DMS 273 treated with DMSO at 0.1 percent for 48 hours (cell line): ENCODE measurements at places on chromosomes 12 and 14.

DNA sequence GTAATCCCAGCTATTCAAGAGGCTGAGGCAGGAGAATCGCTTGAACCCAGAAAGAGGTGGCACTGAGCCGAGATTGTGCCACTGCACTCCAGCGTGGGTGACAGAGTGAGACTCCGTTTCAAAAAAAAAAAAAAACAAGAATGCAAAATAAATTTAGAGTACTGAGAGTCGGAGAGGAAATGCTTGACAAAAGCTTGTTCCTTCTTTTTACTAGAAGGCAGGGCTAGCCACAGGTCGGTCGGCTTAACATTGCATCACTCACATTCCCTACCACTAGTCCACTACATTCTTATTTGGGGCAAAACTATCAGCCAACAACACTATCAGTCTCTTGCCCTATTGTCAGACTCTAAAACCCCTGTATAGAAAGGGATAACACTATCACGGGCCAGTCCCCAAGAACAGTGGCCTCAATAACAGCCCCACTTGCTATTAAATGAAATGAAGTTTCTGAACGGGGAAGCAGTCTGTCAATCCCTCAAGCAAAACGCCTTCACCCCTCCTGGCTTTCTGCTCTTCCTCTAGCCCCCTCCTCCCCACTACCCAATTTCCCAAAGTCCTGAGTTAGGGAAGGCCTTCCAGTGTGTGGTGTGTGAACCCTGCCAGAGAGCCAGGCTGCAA, 1.0 kb downstream of the RNF41 start:
- no peak for DNase-seq

DNA sequence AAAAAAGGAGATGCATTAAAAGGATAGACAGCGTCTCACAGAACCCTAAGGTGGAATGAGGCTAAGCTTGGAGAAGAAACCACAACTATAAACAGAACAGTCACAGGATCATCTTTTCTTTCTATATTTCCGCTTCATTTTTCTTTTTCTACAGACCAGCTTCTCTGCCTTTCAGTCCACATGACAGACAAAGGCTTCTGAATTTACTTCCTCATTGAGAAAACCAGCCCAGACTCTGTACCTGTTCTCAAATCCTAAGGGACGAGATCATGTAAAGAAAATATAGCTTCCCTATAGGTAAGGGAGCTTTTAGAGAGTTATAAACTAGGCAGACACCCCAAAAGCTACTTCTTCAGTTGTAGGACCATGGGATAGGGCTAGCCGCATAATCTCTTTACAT, 17.4 kb downstream of the SGPP1 start:
- no peak for DNase-seq

DNA sequence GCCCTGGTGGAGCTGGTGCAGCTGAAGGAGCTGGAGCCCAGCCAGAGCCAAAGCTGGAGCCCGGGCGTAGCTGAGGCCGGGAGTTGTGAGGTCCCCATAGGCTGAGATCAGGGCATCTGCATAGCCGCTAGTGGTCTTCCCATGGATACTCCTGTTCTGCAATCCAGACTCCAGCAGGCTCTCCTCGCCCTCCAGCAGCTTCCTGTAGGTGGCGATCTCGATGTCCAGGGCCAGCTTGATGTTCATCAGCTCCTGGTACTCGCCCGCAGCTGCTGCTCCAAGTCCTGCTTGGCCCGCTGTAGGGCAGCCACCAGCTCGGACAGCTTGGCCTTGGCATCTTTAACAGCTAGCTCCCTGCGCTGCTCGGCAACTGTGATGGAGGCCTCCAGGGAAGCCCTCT, 966.1 kb downstream of the FSCB start:
- DNase-seq = no peak

DNA sequence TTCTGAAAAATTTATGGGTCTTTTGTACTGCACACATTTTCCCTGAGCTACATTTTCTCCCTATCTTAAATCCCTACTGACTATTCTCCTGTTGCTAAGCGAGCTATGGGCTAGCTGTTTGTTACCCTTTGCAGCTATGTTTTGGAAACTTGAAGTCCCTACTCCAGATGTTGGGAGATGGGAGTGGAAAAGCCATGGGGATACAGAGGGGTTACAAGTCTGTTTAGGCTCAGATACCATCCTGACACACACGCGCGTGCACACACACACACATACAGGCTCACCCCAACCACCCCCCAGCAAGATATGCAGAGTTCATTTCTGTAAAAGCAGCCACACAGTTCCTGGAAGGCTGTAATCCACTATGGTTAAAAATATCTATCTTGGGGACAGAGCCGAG, 15.8 kb downstream of the ATP5MC2 start:
- no peak for DNase-seq

- DNase-seq = no peak
Measured at GRCh38 chr14:70018713-70019211, 139.5 kb downstream of the SMOC1 start.

DNA sequence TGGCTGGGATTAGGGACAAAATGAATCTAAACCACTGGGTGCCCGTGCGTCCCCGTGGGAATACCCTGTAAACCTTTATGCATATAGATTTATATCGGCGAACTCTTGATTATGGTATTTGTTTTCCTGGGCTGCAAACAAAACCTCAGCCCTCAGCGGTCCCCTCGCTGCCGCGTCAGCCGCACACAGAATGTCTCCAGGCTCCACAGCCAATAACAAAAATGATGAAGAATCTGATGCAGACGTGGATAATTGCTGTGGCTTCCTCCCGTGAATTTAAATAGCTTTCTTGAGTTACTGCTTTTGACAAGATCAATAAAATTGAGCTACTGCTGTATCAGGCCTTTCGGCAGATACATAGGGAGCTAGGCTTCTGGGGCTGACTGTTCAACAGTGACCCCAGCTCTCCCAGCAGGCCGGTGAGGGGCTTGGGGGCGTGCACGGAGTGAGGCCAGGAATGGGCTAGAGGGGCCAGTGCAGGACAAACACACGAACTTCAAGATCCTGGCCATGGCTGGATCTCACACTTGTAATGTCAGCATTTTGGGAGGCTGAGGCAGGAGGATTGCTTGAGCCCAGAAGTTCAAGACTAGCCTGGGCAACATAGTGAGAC, 125.8 kb upstream of the NCOR2 start:
- no peak for DNase-seq

DNA sequence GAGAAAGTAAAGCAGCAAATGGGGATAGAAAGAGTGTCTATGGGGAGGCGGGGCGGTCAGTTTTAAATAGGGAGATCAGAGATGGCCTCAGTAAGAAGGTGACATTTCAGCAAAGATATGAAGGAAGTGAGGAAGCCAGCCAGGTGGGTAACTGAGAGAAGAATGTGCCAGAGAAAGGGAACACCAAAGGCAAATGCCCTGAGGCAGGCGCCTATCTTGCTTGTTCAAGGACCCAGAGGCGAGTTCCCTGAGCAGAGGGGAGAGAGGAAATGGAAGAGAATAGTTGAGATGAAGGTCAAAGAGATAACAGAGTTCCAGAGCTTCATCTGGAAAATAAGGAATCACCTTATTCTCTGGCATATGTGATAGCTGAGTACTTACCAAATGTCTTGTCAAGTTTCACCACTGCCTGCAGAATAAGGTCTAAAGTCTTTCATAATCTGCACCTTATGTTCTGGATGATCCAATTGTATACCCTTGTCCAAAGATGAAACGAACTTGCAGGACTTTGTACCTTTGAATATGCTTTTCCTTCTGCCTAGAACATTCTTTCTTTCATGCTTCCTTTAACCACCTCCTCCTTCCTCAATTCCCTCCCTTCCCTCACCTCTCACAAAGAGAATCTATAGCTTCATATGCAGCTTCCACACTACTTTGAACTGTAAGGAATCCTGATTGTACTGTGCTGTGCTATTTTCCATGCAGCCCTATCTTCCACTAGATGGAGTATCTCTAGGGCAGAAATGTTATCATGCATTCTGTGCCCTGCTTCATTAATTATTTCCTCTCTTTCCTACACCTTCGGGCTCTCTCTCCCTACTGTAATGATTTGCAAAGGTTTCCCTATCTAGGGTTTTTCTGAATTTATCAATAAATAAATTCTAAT, 38.5 kb downstream of the GNPTAB start:
- no peak for DNase-seq

GRCh38 chr14:91417983-91418386, 365 bp upstream of the CCDC88C start:
- no peak for DNase-seq

DNA sequence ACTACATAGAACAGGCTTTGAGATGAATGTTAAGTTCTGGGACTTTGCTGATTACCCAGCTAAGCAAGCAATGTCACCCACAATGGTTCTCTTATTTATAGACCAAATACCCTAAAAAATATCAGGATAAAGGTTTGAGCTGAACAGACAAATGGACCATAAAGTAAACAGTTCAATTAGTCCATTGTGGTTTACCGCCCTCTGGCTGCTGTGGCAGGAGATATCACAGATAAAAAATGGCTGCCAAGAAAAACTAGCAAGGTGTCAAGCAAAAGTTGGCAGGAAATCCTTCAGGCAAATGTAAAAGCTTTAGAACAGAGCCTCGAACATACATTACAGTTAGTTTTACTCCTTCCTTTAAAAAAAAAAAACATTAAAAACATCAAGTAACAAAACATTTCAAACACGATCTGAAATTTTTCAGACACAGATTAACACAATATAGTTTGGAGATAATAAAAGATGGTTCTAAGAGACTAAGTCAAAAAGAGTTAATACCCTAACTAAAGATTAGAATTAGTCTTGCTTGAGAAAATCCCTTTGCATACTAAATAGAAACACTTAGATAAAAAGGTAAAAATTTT, 41.3 kb downstream of the MED13L start:
- DNase-seq = peak; percentile 16

- no peak for DNase-seq
Measured at GRCh38 chr14:71004481-71004880, 97.2 kb downstream of the PCNX1 start.

DNA sequence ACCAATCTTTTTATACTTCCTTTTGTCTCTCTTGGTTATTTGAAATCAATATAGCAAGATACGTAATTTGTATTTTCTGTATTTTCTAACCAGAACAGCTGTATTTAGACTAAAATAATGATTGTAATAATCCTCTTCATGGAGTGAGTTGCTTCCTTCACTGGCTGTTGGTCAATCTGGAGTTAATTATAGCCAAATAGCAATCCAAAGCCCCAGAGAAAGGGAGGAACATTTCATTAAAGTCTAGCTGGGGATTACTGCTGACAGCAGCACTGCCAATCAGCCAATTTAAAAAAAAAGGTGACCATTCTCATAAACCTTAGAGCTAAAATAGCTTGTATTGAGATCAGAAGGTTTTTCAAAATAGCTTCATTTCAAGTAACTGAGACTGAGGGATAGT, 118.0 kb downstream of the TRHDE start:
- no peak for DNase-seq

DNA sequence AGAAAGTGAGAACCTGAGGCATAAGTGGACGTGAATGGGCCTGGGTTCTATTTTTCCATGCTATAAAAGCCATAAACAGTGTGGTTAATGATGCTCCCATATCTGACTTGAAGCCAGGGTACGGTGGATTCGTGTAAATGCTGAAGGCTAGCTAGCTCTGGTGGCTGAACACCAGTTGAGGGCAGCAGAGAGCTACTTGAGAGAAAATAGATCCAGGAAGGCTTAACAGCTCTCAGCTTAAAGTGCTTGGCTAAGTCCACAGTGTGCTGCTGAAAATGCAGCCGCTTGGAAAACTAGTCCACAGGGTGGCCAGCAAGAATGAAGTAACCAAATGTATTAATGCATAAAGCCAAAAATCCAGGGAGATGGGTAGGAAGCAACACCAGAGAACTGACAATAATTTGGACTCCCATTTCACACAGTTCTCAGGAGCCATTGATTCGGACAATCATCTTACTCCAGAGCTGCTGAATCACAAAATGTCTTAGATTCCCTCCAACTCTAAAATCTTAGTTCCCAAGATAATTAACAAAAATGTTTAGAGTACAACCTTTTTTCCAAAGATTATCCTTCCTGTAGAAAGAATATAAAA, 15.0 kb upstream of the FOXG1 start:
- peak; percentile 2 for DNase-seq

DNA sequence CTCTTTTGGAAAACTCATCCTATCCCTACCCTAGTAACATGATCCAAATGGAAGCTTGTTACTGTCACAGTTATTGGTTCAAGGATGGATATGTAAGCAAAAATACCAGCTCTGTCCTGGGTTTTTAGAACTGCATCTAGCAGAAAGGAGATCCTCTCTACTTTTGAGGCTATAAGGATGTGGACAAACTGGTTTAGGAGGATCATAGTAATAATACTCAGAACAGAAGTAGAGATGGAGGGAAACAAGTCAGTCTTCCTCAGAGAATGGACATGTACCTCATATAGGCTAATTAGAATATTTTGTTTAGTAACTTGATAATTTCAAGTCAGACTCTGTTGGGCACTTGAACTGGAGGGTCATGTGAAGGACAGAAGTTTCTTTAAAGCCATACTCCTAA, 26.6 kb downstream of the FUT8 start:
- DNase-seq = no peak
